ENCODE measurements at places on chromosomes 11 and 22. TPM values are rescaled to one million over a fixed set of nuclear protein-coding genes. Genes with fewer than 3 reads are reported as not detected.

Gene CHST1
- 5.6 TPM for total RNA-seq

Gene NRIP3
- total RNA-seq, result 8.1 TPM

Gene MYRF
- total RNA-seq, result 20.1 TPM

Gene CHADL
- 6.0 TPM for total RNA-seq

Gene WNT7B
- 8.4 TPM for total RNA-seq

Gene BTG4
- total RNA-seq, result not detected

Gene OR51B2
- total RNA-seq, result 0.44 TPM

Gene DNAJB7
- total RNA-seq, result not detected

Gene OR51V1
- not detected for total RNA-seq

Gene KCNJ1
- not detected for total RNA-seq

Gene CLCF1
- total RNA-seq, result 2.9 TPM

Gene C22orf42
- not detected for total RNA-seq

Gene TMEM218
- total RNA-seq, result 46.2 TPM

Gene GLYATL2
- 4.2 TPM for total RNA-seq

Gene PPP6R2
- total RNA-seq, result 56.1 TPM

Gene DYNC2H1
- 69.3 TPM for total RNA-seq

Gene CCDC73
- total RNA-seq, result not detected
